NCI-H526 (cell line): ENCODE measurements at places on chromosomes 11 and 22.

DNA sequence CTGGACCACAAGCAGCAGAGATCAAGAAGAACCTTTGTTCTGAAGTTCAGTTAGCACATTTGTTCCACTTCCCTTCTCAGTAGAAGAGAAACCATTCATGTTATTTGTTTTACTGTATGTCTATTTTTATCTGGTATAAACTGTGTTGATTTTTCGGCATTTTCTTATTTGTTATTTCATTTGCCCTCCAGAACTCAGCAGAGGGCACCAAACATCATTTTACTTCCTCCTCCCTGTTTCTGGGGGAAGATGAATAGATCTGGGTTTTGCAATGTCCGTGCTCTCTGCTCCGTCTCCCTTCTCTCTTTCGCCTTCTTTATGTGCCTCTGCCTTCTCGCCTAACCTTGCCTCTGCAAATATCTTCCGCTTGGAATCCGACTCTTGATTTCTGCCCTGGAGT is 366.9 kb downstream of the NTM start:
- no peak for DNase-seq

GRCh38 chr11:119982517-119983239 is 155.2 kb downstream of the TRIM29 start:
- no peak for DNase-seq

- DNase-seq: no peak
These were observed 23.4 kb downstream of the LRP4 start for GRCh38 chr11:46894961-46895360.

- no peak for DNase-seq
These were observed 32.6 kb downstream of the RRP8 start for GRCh38 chr11:6570691-6571427.

- peak; percentile 97 for DNase-seq
These were observed 295.5 kb downstream of the ETS1 start for GRCh38 chr11:128291835-128292234.

DNA sequence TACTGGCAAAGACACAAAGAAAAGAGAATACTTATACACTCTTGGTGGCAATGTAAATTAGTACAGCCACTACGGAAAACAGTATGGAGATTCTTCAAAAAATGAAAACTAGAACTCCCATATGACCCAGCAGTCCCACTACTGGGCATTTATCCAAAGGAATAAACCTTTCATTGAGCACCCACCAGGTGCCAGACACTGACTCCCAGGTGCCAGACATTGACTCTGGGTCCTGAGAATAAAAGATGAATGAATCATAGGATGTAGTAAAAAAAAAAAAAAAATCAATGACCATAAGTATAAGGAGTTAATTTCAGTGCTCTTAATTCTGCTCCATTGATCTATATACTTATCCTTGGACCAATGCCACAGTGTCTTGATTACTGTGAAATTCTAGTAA is 28.2 kb downstream of the HEPHL1 start:
- DNase-seq: no peak

GRCh38 chr22:36323182-36323854 is 64.4 kb downstream of the MYH9 start:
- no peak for DNase-seq

GRCh38 chr11:14775897-14776296 is 116.1 kb downstream of the CYP2R1 start:
- DNase-seq: no peak

DNA sequence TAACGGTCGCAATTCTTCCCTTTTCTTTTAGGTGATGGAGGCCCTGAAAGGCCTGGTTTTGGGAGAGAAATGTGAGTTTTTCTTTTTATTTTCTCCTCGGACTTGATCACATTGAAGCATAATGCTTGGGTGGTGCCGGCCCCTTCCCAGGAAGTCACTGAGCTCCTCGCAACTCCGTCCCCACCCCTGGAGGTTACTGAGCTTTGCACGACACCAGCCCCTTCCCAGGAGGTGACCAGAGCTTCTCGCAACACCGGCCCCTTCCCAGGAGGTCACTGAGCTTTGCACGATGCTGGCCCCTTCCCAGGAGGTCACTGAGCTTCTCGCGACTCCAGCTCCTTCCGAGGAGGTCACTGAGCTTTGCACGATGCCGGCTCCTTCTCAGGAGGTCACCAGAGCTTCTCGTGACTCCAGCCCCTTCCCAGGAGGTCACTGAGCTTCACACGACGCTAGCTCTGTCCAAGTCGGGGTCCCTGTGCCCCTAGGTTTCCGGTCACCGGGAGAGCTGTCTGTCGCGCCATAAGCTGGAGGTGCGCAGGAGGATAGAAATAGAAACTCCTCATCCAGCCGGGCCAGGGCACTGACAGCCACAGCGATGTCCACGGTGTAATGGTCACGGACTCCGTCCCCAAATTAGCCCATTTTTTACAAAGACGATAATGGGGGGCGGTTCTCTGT is 586.4 kb downstream of the BRD1 start:
- no peak for DNase-seq

GRCh38 chr11:64305691-64306562 is 603 bp downstream of the ESRRA start:
- peak; percentile 76 for DNase-seq

DNA sequence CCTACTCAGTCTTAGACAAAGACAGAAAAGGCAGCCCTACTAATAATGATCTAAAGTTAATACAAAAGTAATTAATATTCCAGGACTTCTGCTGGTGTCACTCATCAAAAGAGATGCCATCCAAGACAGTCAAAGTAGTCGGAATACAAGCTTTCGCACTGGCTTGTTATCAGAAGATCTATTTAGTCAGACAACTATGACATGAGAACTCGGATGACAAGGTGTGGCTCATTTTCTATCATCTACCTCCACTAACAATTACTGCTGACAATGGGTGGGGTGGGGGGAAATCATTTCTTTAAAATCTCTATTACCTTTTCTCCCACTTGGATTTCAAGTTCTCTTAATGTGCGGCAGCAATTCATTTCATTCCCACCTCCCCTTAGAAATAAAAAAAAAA is 56.7 kb downstream of the EFCAB6 start:
- DNase-seq: no peak

GRCh38 chr11:60378354-60378753 is at the start of gene MS4A7:
Gene MS4A7, plus strand, starts transcription at chr11:60378532. Its CDS starts 4,610 bp downstream, at chr11:60383142.
- no peak for DNase-seq

DNA sequence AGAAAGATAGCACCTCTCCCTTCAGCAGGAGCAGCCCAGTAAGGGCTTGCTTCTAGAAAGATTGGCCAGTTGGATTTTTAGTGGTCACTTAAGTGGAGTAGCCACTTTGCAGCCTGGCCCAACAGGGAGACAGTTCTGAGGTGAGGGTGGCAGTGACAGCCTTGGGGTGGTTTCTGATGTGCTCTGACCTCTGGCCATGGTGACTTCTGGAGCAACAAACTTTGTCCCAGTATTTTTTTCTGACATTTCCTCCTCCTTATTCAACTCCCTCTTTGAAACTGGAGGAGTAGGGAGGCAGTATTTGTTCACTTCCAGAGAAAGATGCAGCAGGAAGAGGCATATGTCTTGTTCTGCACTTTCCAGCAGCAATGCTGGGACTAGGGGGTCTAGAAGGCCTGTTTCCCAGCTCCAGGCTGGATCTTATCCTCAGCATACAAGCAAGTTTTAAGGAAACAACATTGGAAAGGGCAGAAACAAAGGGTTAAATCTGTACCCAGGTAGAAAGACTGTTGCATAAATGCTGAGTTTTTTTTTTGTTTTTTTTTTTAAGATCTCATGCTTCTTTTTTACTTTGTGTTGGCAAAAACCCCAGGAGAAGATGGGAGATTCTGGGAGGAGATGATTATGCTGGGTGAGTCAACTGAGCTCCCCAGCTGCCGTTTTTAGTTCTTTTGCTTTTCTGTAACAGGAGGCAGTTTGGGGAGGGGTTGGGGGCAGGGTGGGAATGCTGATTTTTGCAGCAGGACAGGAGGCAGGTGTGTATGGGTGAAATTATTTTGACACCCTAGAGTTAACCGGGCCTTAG is 37.2 kb downstream of the RCOR2 start:
- DNase-seq: no peak

DNA sequence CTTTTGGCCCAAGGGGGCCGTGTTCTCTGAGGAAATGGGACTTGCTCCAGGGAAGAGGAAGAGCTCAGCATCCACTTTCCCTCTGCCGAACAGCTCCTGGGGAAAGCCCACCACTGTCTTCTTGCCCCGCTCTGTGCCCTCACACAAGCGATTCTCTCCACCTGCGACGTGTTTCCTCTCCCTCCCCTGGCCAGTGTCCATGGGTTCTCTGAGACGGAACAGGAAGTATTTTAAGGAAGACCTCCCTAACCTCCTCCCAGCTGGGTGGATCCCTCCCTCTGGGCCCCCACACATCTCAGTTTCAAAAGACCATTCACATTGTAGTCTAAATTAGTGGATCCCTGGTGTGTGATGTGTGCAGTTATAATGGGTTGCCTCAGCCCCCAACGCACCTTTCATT is 1.6 kb downstream of the TP53AIP1 start:
- no peak for DNase-seq

DNA sequence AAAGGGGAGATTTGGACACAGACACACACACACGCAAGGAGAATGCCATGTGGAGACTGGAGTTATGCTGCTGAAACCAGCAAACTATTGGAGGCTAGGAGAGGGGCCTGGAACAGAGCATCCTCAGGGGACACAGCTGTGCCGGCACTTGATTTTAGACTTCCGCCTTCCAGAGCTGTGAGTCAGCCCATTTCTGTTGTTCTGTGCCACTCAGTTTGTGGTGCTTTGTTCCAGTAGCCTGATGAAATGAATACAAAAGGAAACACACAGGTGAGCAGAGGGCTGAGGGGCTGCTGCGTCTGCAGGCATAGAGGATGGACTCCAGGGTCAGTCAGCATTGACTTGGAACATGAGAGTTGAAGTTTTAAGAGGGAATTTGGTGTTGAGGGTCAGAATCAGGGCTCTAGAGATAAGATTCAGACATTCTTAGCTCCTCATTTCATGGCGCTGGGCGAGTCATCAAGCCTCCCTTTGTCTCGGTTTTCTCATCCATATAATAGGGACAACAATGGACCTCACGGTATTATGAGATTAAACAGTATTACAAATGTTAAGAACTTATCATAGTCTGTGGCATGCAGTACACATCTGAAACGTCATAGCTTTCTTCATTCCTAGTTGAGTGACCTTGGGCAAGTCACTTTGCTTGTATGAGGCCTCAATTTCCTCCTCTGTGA is 191.0 kb downstream of the MIAT start:
- DNase-seq: no peak

DNA sequence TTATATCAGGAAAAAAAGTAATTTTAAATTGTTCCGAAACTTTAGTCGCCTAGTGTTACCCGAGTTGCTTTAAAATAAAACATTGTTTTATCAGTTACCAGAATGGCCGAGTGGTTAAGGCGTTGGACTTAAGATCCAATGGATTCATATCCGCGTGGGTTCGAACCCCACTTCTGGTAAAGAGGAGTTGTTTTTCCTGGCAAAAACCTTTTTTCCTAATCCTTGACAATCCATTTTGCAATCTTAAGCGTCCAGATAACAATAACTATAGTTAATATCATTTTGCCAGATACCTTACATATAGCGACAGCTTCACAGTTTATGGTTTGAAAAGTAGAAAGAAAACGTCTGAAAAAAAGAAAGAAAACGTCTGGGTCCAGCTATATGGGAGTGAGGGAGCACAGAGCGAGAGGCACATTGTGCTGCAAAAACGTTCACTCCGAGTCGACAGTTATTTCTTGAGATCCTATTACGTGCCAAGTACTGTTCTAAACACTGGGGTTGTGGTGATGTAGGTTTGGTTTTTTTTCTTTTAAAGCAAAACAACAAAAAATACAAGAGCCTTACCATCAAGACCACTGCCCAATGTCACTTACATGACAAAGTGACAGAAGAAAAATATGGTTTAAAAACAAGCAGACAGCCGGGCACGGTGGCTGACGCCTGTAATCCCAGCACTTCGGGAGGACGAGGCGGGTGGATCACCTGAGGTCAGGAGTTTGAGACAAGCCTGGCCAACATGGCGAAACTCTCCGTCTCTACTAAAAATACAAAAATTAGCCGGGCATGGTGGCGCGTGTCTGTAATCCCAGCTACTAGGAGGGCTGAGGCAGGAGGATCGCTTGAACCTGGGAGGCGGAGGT is 40.6 kb downstream of the OR4D9 start:
- no peak for DNase-seq
